ENCODE measurements at places on chromosomes 13 and 19.

GRCh38 chr19:49020342-49020741, 3.5 kb upstream of the LHB start:
- no peak for DNase-seq

DNA sequence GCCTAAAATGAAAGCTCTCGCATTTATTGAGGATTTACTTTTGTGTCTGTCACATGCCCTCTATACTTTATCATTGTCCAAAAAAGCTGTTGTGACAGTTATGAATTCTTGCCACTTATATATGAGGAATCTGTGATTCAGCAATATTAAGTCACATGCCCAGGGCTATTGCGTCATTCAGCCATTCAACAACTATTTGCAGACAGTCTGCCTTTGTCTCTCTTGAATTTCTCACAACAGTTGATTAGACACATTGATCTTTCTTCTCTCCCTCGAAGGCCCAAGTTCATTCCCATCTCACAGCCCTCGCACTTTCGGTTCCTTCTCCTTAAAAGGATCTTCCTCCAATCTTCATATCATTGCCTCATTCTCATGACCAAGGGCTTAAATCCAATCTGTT, 342.6 kb downstream of the MZT1 start:
- DNase-seq = no peak

DNA sequence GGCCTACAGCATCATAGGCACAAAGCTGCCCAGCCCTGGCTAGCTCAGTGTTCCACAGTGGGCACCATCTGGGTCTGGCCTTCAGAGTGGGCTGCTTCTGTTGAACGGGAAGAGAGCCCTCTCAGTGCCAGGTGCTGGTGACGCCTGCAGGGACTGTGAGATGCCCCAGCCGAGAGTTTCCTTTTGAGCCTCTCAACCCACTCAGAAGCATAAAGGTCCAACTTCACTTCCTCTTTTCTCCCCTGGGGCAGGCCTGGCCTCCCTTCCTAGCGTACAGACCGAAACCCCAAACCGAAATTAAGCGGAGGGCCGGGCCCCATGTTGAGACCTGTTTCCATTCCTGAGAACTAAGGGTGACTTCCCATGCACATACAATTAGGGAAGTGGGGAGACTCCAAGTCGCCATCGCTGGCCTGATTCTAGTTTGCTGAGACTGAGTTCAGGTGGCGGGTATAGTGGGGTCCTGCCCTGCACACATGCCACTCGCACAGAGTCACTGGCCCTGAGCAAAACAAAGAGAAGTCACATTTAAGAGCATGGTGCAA, 6.9 kb downstream of the RAB8A start:
- DNase-seq = no peak

DNA sequence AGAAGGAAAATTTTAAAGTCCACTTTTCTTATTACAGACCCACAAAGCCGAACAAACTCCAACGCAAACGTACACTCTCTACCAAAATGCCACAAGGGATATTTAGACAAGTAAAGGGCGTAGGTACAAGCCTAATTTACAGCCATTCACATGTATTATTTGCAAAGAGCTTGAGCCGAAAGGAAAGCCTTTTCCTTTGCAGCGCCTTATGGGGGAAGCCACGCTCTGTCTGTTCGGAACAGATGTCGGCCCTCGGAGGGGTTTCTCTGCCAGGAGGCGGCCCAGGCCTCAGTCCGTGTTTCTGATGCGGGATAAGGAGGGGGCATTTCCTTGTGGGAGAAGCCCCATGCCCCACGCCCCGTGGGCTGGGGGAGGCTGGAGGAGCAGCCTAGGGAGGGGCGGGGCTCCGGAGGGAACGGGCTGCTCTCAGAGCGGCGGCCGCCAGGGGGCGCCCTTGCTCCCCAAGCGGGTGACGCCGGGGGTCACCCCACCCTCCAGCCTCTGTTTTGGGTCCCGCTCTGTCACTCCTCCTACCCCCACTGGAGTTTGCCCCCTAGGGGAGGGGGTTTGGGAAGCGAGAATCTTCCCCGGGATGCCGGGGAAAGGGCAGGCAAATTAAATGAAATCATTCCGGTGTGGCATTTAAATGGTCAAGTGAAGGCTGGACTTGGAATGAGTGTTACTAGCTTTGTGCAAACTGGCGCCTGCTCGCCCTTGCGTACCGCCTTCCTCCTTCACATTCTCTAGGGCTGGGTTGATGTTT, 2.9 kb downstream of the HTR2A start:
- peak; percentile 93 for DNase-seq

DNA sequence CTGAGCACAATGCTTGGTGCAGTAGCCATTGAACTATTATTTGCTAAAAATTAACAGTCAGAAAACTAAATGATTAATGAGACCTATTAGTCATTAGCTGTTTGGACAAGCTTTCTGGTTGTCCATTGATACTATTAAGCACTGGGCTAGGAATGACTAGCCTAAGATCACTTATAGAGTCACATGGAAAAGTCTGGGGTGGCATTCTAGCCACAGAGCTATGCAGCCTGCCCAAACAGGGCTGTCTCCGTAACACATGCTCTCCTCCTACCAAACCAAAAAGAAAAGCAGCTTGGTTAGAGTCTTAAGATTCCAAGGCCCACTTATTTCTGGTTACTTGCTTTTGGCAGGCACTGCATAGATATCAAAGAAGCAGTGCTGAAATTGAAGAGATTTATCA, 193.5 kb upstream of the NBEA start:
- DNase-seq = no peak

DNA sequence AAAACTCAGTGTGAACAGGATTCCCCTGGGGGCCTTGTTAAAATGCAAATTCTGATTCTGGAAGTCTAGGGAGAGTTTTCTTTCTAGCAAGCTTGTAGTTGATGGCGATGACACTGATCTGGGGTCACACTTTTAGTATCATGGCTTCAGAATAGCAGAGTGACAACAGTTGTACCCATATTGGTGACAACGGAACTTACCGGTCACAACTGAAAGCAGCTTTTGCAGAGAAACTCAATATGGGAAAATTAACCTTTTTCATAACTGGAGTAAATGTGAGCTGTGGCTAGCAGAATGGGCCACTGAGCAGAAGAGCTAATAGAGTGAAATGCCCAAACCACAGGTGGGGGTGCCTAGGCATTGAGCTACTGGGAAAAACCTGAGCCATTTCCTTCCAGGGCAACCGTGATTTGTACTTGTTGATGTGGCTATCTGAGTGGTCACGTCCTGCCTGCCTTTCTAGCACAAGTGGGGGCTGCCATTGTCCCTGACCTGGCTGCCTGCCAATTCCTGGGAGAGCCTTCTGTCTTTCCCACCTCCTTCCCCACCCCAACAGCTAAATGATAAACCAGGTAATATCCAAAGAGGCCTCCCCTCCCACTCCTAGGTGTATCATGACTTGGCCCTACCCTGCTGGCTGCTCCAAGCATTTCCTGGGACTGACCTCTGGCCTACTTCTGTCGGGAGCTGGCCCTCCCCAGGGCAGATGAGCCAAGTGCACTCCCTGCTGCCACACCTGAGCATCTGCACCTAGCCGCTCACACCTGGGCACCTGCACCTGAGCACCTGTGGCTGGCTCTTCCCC, 1.7 kb upstream of the SLC10A2 start:
- no peak for DNase-seq

- DNase-seq = no peak
These were observed 71.3 kb downstream of the SLC7A1 start for GRCh38 chr13:29524176-29524575.

DNA sequence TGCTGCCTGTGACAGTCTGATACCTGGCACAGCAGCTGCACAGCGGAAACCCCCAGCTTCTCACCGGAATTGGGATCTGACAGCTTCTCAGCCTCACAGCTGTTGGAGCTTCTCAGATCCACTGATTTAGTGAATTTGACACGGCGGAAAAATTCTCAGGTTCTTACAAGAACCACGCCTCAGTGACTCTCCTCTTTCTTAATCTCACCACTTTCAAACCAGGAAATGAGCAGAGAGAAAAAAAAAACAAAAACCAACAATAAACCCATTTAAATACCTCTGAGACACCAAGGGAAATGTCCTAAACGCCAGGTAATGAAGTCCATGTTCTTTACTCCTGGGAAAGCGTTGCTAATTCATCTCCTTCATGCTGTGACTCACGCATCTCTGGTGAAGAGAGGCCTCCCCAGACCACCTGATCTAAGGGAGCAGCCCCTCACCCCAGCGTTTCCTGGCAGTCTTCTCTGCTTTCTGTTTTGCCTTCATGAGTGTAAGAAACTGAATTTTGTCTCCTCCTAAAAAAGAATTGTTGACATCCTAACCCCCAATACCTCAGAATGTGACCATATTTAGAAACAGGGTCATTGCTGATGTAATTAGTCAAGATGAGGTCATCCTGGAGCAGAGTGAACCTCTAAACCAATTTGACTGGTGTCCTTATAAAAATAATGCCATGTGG, 15.9 kb upstream of the IZUMO2 start:
- no peak for DNase-seq

DNA sequence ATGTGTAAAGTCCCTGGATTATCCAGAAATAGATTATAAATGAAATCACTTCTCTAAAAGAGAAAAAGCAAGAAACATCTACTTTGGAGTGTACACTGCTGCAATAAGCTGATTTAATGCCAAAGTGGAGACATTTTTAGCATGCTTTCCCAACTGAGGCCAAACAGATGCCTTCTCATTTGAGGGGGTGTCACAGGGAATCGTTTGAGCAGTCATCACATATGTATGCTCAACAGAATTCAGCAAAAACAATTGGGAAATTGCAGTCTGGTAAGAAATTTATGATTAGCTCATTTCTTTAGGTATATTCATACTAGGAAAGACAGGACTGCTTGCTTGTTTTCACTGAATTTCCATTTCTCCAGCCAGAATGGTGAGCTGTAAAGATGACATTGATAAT, 27.3 kb upstream of the TPP2 start:
- no peak for DNase-seq

- DNase-seq = no peak
These were observed 2.9 kb upstream of the C19orf25 start for GRCh38 chr19:1481893-1482360.

GRCh38 chr19:38665950-38666662, 18.7 kb downstream of the ACTN4 start:
- no peak for DNase-seq

DNA sequence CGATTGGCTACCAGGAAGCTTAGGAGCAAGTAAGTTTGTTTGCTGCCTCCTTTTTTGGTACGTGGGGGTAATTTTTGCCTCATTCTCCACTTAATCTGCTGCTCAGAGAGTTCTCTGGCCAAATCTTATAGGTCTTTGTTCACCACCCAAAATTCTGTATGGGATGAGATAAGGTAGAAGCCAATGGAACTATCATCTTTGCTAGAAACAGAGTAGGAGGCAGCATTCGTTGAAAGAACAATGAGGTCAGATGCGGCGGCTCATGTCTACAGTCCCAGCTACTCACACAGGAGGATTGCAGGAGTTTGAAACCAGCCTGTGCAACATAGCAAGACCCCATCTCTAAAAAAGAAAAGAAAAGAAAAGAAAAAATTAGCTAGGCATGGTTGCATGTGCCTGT, 5.0 kb upstream of the DNAAF3 start:
- DNase-seq = no peak

DNA sequence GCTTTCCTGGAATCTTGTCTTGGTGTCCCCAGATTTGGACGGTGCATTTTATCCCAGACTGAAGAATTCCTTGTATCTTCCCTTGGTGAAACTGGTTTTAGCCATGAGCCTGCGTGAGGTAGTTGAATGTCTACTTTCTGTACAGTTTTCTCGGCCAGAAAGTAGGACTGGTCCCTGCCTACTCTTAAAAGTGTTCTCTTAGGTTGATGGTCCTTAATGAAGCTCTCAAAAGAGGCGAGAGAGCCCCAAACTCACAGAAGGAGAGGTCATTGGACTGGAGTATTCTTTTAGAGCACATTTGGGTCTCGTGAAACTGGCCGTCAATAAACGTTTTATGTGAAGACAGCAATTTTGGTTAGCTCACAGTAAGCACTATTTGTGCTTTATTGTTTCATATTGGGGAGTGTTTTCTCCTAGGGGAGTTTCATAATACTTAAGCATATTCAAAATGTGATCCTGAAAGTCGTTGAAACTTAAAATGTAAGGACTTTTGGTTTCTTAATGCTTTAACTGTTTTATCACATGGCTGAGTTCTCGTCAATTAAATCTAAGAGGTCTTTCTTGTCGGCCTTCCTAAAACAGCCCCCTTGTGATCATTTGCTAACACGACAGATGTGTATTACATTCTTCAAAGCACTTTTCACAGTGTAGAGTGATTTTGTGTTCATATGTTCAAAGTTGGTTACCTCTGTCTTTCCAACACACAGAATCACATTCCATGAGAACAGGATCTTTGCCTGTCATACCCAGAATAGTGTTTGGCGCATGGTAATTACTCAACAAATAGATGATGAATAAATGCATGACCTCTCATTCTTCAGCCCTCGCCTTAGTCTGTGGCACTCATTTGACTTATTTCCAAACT, 889 bp downstream of the GTF2F2 start:
- DNase-seq = no peak

GRCh38 chr13:84129966-84130365, 247.7 kb upstream of the SLITRK1 start:
- DNase-seq = no peak

DNA sequence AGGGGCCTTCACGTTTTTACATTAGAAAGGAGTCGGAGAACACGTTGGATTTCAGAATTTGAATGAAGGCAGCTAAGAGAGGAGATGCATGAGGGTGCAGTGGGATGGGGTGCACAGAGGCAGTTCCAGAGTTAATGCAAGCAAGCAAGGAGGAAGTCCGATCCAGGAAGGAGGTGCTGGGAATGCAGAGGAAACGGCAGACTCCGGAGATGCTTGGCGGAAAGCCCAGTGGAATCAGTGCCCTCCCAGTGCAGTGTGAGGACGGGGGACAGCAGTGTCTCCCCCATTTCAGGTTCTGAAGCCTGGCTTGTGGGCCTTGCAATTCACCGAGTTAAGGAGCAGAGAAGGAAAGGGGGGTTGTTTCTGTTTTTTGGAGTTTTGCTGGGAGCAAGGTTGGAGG, 100.4 kb downstream of the COL4A2 start:
- DNase-seq = no peak

- no peak for DNase-seq
These were observed 545.4 kb downstream of the SUCLA2 start for GRCh38 chr13:47455626-47456025.

DNA sequence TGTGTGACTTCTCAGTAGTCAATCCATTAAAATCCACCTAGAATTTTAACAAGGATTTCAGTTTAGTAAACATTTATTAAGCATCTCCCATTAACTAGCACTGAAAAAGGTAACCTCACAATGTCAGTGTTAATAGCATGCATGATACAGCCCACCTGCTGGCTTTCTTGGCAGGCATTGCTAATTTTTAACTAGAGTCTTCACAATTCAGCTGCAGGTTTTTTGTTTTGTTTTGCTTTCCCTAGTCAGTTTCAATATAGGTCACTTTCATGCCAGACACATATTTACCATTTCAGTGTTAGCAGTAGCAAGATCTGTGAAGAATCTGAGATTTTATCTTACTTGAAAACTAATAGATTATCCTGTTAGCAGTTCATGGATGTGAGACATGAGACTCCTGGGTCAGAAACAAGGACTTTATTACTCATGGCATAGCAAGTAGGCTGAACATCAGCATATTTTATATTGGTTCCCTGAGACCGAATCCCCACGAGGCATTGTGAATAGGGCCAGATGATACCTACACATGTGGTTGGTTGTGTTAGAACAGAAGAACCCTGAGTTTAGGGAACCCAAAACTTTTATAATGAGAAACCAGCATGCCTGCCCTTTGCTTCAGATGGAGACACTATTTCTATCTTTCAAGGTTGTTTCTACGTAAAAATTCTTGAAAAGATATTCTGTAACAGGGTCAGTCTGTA, 198.0 kb upstream of the HTR2A start:
- DNase-seq = no peak

Data from left lung (tissue), 14 donors.